ENCODE measurements at places on chromosomes 12 and 14.

DNA sequence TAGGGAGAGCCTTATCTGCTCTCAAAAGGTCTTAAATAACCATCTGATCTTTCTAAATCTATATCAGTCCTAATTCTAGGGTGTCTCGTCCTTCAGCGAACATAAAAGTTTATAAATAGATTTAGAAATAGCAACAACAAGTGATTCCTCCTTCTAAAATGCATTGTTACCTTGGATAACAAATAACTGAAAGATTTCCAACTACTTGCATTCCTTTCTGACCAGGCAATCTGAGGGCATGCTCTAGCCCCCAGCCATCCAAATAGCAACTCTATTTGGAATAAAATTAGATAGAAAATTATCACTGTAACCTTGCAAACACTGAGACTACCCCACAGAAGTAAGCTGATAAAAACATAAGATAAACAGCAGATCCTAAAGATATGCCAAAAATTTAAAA is 21.8 kb upstream of the KRR1 start:
- no peak for DNase-seq

- no peak for DNase-seq
Measured at GRCh38 chr12:27732281-27732680, 21.6 kb downstream of the MRPS35 start.

DNA sequence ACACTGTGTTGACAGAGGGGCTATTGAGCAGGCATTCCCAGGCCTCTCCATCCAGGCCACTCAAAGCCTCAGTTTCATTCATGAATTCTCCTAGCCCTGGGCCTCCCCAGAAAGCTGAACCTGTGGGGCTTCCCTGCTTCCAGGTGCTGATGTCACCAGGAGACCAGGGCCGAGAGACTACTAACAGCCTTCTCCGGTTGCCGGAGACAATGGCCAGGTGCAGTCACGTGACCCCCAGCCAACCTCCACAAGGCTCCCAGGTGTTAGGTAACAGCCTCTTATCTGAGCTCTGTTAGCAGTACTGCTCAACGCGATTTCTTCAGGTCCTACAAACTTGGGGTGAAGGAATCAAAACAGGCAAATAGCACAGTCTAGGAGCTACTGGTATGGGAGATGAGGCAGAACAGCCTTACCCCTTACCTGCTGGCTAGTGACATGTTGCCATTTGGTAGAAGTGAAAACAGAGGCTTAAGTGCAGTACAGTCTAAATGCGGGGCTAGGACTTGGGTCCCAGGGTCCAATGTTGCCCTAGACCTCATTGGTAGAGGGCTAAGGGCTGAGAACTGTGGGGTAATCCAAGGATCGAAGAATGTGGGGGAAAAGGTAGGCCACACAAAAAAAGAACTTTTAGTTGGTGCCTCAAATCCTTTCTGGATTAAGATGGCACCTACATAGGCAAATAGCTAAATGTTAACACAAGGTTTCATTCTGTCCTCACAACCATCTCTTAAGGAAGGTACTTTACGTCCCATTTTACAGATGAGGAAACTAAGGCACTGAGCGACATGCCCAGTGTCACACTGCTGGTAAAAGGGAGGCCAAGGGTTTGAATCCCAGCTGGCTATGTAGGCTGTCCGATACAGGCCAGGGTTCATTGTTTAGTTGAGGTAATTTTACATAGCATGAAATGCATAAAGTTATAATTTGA is 3.8 kb downstream of the CCDC88C start:
- peak; percentile 52 for DNase-seq

GRCh38 chr14:78836777-78837176 is 666.6 kb downstream of the NRXN3 start:
- no peak for DNase-seq

GRCh38 chr12:124713436-124714082 is 146.1 kb upstream of the NCOR2 start:
- no peak for DNase-seq
